Natural killer cell (primary cell): ENCODE measurements at places on chromosomes 12 and 14. TPM values are rescaled to one million over a fixed set of nuclear protein-coding genes. Genes with fewer than 3 reads are reported as not detected.

Gene ACOT4
- 3.0 TPM for total RNA-seq

Gene MSRB3
- total RNA-seq = 2.4 TPM

Gene PLEKHD1
- 0.78 TPM for total RNA-seq

Gene KRT2
- total RNA-seq = 0.63 TPM

Gene GDF3
- not detected for total RNA-seq

Gene IL31
- total RNA-seq = not detected

Gene SELPLG
- 179 TPM for total RNA-seq
